ENCODE measurements at places on chromosomes 13 and 19.

- H3K27ac ChIP-seq = peak overlapping the region; percentile 27
- H3K4me3 ChIP-seq = no peak overlapping the region
- H3K4me1 ChIP-seq = peaks cover 10% of the 10 kb centered on the region
- no peaks in the 10 kb centered on the region for H3K36me3 ChIP-seq
- H3K27me3 ChIP-seq = no peaks in the 10 kb centered on the region
- no peak for DNase-seq
Measured at GRCh38 chr13:44380404-44381165, 7.0 kb downstream of the SERP2 start.

- H3K4me3 ChIP-seq = no peak overlapping the region
- DNase-seq = no peak
- H3K27me3 ChIP-seq = no peaks in the 10 kb centered on the region
- H3K27ac ChIP-seq = no peak overlapping the region
- H3K36me3 ChIP-seq = no peaks in the 10 kb centered on the region
Measured at GRCh38 chr13:71320452-71320851, 546.6 kb downstream of the DACH1 start.

GRCh38 chr13:92967923-92968322, 258.7 kb upstream of the GPC6 start:
- H3K27me3 ChIP-seq = no peaks in the 10 kb centered on the region
- DNase-seq = no peak
- no peaks in the 10 kb centered on the region for H3K4me1 ChIP-seq
- H3K27ac ChIP-seq = no peak overlapping the region

DNA sequence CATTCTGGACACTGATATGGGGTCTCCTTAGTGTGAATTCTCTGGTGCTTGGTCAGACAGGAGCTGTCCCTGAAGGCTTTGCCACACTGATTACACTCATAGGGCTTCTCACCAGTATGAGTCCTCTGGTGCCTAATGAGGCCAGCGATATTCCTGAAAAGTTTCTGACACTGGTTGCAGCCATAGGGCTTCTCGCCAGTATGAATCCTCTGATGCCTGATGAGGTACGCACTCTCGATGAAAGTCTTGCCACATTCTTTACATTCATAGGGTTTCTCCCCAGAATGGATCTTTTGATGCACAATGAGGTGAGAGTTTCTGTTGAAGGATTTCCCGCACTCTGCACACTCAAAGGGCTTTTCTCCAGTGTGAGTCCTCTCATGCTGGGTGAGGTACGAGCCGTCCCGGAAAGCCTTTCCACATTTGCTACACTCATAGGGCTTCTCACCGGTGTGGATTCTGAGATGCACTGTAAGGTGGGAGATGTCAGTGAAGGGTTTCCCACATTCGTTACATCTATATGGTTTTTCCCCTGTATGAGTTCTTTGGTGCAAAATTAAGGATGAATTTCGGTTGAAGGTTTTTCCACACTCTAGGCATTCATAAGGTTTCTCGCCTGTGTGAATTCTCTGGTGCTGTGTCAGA, 22.4 kb downstream of the ZNF329 start:
- no peak overlapping the region for H3K27ac ChIP-seq
- H3K36me3 ChIP-seq = peaks cover 35% of the 10 kb centered on the region
- no peaks in the 10 kb centered on the region for H3K4me1 ChIP-seq
- H3K27me3 ChIP-seq = no peaks in the 10 kb centered on the region
- no peak for DNase-seq
- H3K4me3 ChIP-seq = no peak overlapping the region

- H3K27ac ChIP-seq = no peak overlapping the region
- DNase-seq = no peak
- H3K27me3 ChIP-seq = no peaks in the 10 kb centered on the region
- H3K4me1 ChIP-seq = peaks cover 10% of the 10 kb centered on the region
Measured at GRCh38 chr13:98890925-98891324, 86.9 kb downstream of the DOCK9 start.

DNA sequence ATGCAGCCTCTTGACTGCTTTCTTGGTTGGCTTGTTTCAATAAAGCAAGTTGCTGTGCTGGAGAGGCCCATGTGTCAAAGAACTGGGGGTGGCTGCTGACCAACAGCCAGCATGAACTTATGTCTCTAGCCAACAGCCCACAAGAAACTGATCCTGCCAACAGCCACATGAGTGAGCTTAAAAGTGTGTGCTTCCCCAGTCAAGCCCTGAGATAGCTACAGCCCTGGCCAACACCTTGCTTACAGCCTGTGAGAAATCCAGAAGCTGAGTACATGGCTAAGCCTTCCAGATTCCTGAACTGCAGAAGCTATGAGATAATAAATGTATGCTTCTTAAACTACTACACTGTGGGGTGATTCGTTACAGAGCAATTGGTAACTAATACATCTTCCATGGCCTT, 38.9 kb upstream of the IPO5 start:
- H3K36me3 ChIP-seq = no peaks in the 10 kb centered on the region
- DNase-seq = no peak
- H3K27me3 ChIP-seq = no peaks in the 10 kb centered on the region
- peak overlapping the region; percentile 32 for H3K27ac ChIP-seq

DNA sequence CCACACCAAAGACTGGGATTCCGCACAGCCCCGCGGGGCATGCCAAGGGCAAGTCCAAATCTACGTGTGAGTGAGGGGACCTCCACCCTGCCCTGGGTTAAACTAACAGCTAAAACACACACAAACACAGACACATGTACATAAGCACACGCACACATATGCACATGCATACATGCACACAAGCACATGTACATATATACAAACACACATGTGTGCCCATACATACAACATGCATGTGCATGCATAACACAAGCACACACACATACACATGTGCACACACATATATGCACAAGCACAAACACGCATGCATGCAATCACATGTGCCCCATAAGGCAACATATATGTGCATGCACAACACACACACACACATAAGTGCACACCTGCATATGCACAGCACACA, 136.7 kb downstream of the SOX1 start:
- no peak for DNase-seq
- H3K27me3 ChIP-seq = no peaks in the 10 kb centered on the region
- no peak overlapping the region for H3K27ac ChIP-seq
- H3K4me3 ChIP-seq = no peak overlapping the region
- H3K4me1 ChIP-seq = no peaks in the 10 kb centered on the region

DNA sequence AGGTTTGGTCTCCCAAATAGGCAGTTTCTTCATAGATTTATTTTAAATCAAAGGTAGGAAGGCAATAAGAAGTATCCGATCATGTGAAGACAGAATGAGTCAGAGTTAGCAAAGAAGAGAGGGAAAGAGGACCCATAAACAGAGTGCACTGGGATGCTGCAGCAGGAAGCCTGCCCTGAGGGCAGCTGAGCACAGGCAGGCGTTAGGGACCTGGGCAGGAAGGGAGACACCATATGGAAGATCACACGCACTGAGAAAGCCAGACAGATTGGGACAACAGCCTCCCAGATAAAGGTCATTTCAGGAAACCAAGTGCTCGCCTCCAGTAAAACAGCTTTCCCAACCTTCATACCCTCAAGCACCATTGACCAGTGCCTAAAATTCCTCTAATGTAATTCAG, 598.0 kb downstream of the EFNB2 start:
- DNase-seq = no peak
- no peak overlapping the region for H3K27ac ChIP-seq
- no peaks in the 10 kb centered on the region for H3K27me3 ChIP-seq
- no peak overlapping the region for H3K4me3 ChIP-seq
- no peaks in the 10 kb centered on the region for H3K4me1 ChIP-seq

- no peak for DNase-seq
- no peaks in the 10 kb centered on the region for H3K36me3 ChIP-seq
- H3K4me3 ChIP-seq = no peak overlapping the region
- H3K27me3 ChIP-seq = no peaks in the 10 kb centered on the region
- H3K4me1 ChIP-seq = no peaks in the 10 kb centered on the region
Measured at GRCh38 chr19:6967967-6968366, 53.3 kb downstream of the MBD3L2B start.

DNA sequence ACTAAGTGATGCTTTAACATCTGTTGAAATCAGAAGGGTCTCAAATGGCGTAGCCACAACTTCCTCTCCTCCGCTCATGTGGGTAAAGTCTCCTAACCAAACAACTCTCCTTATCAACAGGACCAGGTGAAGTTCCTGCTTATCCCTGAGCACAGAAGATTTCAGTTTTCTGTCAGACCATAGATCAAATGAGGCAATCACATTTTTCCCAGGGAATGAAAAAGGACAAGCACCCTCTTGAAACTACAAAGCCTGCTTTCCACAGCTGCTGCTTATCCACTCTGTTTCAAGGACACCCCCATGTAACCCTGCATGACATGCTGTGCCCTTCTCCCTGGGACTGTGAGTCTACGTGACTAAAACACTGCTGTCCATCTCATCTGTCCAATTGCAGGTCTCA, 788.3 kb upstream of the SLITRK5 start:
- no peaks in the 10 kb centered on the region for H3K4me1 ChIP-seq
- no peak overlapping the region for H3K27ac ChIP-seq
- H3K36me3 ChIP-seq = no peaks in the 10 kb centered on the region
- no peaks in the 10 kb centered on the region for H3K27me3 ChIP-seq
- no peak for DNase-seq

DNA sequence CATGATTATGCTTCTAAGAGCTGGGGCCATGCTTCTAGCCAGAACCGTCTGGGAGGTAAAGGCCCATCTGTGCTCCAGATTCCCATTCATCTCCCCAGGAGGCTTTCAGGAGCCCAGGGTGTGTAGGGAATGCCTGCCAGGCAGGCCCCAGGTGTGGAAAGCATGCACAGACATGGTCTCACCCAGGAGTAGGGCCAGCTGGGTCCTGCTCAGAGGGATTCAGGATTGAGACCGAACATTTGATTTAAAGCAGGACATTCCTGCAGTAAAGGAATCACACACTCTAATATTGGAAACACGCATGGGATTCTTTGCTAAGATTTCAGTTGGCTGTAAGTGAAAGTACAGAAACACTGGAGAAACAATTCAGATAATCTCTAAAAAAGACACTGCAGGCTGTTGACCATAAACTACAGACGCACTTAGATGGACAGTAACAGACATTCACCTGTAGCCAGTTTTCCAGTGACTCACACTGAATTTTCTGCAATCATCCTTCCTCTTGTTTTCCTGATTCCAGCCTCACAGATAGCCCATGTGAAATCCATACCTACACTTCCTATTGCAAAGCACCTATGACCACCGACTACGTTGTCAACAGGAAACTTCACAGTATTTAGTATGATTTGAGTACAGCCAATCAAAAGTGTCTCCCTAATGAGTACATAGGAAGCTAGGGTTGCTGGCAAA, 257.8 kb downstream of the TBC1D4 start:
- H3K4me1 ChIP-seq = peaks cover 23% of the 10 kb centered on the region
- H3K36me3 ChIP-seq = no peaks in the 10 kb centered on the region
- no peaks in the 10 kb centered on the region for H3K27me3 ChIP-seq
- H3K27ac ChIP-seq = no peak overlapping the region
- DNase-seq = peak; percentile 6
- H3K4me3 ChIP-seq = no peak overlapping the region

- peaks cover 24% of the 10 kb centered on the region for H3K27me3 ChIP-seq
- H3K27ac ChIP-seq = no peak overlapping the region
- no peaks in the 10 kb centered on the region for H3K4me1 ChIP-seq
- peak overlapping the region; percentile 39 for H3K4me3 ChIP-seq
Measured at GRCh38 chr19:48738557-48739403, 1.6 kb downstream of the RASIP1 start.

GRCh38 chr13:80870186-80870585, 529.3 kb upstream of the SPRY2 start:
- H3K27me3 ChIP-seq = no peaks in the 10 kb centered on the region
- no peaks in the 10 kb centered on the region for H3K36me3 ChIP-seq
- DNase-seq = no peak
- no peak overlapping the region for H3K4me3 ChIP-seq
- H3K27ac ChIP-seq = no peak overlapping the region
- no peaks in the 10 kb centered on the region for H3K4me1 ChIP-seq

DNA sequence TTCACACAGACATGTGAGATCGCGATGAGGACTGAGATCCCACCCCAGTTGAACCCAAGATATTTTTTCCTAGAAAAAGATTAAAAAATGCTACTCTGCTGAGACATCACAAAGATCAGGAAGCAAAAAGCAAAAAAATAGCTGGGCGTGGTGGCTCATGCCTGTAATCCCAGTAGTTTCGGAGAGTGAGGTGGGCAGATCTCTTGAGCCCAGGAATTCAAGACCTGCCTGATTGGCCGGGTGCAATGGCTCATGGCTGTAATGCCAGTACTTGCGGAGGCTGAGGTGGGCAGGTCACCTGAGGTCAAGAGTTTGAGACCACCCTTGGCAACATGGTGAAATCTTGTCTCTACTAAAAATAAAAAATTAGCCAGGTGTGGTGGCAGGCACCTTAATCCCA, 1.1 kb downstream of the FUT3 start:
- peaks cover 18% of the 10 kb centered on the region for H3K27me3 ChIP-seq
- no peak for DNase-seq

GRCh38 chr13:63436325-63436668, 2020.6 kb upstream of the PCDH20 start:
- H3K4me1 ChIP-seq = peaks cover 39% of the 10 kb centered on the region
- H3K36me3 ChIP-seq = no peaks in the 10 kb centered on the region
- peak overlapping the region; percentile 92 for H3K27ac ChIP-seq
- no peaks in the 10 kb centered on the region for H3K27me3 ChIP-seq
- DNase-seq = no peak
- H3K4me3 ChIP-seq = no peak overlapping the region

- no peak overlapping the region for H3K4me3 ChIP-seq
- no peak overlapping the region for H3K27ac ChIP-seq
- H3K4me1 ChIP-seq = no peaks in the 10 kb centered on the region
- no peaks in the 10 kb centered on the region for H3K36me3 ChIP-seq
- peak; percentile 42 for DNase-seq
Measured at GRCh38 chr13:42754801-42755510, 26.4 kb upstream of the FAM216B start.

GRCh38 chr13:111270126-111270525, 50.3 kb upstream of the TEX29 start:
- peak overlapping the region; percentile 57 for H3K4me3 ChIP-seq
- peaks cover 25% of the 10 kb centered on the region for H3K36me3 ChIP-seq
- DNase-seq = peak; percentile 78
- H3K27me3 ChIP-seq = no peaks in the 10 kb centered on the region

- no peak overlapping the region for H3K4me3 ChIP-seq
- no peaks in the 10 kb centered on the region for H3K27me3 ChIP-seq
- DNase-seq = no peak
- no peak overlapping the region for H3K27ac ChIP-seq
- no peaks in the 10 kb centered on the region for H3K36me3 ChIP-seq
- peaks cover 9% of the 10 kb centered on the region for H3K4me1 ChIP-seq
Measured at GRCh38 chr13:75173457-75174356, 308.3 kb downstream of the TBC1D4 start.

DNA sequence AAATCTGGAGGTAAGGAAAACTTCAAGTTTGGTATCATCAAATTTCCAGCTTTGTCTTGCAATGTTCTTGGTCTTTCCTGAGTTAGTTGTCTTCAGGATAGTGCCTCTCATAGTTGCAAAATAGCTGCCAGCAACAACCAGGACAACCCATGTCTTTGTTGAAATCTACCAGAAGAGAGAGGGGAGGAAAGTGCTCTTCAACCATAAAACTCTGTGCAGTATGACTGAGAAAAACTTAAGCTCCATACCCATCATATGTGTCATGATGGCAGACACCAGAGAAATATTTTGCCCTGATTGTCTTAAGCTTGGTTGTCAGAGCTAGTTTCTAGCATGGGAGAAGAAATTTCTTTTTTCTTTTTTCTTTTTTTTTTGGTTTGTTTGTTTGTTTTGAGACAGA, 103.3 kb downstream of the SPRY2 start:
- peak; percentile 63 for DNase-seq
- H3K36me3 ChIP-seq = no peaks in the 10 kb centered on the region
- H3K27ac ChIP-seq = no peak overlapping the region
- H3K4me3 ChIP-seq = no peak overlapping the region
